Fibroblast of the aortic adventitia (primary cell): ENCODE measurements at places on chromosomes 11 and 22.

GRCh38 chr22:38138961-38139360, 28.5 kb upstream of the BAIAP2L2 start:
- DNase-seq = no peak

DNA sequence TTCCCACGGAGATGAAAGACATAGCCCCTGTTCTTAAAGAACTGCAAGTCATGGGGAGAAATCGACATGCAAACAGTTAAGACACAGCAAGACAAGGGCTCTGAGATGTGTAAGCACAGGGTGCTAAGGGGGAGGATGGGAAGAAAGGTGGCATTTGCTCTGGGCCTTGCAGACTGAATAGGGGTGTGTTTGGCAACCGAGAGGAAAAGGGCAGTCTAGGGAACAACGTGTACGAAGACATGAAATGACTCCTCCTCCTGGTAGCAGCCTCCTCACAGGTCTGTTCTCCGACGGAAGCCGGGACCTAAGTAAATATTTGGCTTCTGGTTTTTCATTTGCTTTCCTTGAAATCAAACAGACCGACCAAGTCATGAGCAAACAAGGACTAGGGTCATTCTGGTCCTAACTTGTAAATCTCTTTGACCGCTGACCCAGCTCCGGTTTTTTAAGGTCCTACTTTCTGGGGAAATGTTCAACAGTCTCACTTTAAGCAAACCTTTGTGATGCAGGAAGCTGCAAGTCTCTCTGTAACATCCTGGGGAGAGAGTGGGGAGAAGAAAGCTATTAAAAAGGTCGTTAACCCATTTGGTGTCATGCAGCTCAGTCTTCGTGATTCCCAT, 19.7 kb downstream of the NNMT start:
- DNase-seq = peak; percentile 40

DNA sequence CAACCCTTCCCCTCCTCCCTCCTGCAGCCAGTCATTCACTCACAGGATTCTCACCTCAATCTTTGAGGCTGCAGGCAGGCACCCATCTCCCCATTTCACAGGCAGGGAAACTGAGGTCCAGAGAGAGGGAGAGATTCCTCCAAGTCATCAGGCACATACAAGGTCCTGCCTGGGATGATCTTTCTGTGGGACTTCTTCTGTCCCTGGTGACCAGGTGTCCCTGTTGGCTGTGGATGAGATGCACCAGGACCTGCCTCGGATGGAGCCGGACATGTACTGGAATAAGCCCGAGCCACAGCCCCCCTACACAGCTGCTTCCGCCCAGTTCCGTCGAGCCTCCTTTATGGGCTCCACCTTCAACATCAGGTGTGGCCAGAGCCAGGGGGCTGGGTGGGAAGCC, 7.8 kb downstream of the FTH1 start:
- DNase-seq = no peak

- no peak for DNase-seq
Observed at GRCh38 chr11:77569676-77570070, 20.1 kb upstream of the AQP11 start.

DNA sequence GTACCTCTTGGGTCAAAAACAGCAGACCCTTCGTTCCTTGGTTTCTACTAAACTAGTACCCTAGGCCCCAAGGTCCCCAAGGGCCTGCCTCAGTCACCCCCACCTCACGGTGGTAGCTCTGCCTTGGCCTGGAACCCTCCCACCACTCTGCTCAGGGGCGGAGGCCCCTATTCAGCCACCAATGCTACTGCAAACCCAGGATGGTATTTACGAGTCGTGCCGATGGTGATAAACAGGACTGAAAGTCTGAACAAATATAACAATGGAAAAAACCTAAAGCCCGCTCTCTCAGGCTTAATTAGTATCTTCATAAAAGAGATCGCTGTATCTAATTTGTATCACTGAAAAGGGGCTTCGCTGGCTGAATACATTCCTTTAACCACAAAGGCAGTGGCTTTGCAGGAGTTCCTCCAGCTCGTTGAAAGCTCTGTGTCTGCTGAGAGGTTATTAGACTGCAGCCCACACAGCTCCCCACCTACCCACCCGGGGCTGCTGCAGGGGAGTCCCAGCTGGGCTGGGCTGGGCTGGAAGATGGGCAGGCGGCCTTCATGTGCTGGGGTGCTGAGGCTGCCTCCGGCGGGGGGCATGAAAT, 15.2 kb downstream of the SHISAL1 start:
- no peak for DNase-seq

DNA sequence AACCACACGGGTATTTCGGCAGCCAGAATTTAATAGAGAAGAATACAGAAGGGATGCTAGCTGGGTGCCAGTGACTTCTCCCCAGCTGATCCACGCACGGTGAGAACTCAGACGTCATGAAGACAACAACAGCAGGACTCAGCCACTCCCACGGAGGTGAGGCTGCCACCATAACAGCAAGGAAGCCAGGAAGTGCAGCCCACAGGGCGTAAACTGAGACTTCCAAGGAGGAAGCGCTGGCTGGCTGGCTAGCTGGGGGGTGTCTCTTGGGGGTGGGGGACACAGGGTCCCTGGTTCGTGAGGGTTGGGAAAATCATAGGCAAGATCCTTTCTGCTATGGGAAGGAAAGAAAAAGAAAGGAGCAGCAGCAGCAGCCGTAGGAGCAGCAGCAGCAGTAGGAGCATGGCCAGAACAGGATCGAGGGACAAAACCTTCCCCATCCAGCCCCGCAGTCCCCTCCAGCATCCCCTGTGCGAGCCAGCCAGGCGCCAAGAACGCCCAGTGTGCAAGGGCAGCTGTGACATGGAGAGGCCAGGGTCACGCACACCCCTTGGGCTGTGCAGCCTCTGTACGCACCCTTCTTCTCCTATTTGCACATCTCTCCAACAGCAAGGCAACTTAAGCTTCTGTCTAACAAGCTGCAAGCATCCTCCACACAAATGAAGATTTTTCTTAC, 49.6 kb upstream of the SHANK2 start:
- DNase-seq = no peak

GRCh38 chr22:39361496-39361895, 11.7 kb downstream of the SYNGR1 start:
- no peak for DNase-seq

DNA sequence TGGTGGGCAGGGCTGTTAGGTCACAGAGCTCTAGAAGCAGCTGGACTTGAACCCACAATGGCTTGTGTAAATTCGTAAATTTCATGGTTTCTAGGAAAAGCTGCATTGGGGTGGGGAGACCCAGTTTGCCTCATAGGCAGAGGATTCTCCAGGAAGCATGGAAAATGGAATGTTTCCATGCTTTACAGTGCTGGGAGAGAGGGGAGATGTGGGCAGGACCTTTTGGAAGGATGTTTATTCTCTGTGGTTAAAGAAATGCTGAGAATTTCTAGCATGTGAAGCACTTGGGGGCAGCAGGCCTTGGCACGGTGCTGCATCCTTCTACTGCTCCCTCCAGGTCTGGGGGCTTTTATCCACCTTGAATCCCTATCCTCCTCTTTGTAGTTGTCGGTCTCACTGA, 46.3 kb downstream of the TRAF6 start:
- no peak for DNase-seq
